NCI-H774 (cell line): ENCODE measurements at places on chromosomes 3 and 15.
A peak's percentile ranks its signal among the peaks of the same experiment; 100 is the strongest.

- no peak for DNase-seq
These were observed 9.1 kb upstream of the ZBTB20 start for GRCh38 chr3:115156046-115156654.

DNA sequence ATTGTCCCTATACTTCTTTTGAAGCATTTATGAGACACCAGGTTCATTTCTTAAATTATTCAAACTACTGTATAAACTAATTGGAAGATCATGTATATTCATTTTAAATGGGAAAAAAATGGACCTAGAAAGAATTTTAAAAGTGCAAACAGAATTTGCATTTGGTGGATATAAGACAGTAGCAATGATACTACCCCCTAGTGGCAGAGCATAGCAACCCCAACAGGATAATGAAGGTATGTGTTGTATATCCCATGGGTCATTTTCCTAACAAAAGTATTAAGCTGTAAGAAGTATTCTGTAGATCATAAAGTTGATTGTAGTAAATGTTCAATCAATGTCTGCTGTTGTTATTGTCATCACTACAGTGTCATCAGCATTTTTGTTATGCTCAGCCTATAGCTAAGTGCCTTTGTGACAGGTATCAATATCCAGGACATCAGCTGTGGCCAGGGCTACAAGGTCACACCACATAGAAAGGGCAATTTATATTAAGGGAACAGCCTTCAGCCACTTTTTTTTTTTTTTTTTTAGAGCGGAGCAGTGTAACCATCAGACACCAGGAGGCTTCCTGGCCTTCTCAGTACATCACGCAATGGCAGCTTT, 175.8 kb downstream of the FOXB1 start:
- no peak for DNase-seq

GRCh38 chr3:141643391-141643790, 94.7 kb upstream of the RNF7 start:
- no peak for DNase-seq

GRCh38 chr15:49589030-49589429, 31.6 kb downstream of the FAM227B start:
- no peak for DNase-seq

- DNase-seq: no peak
These were observed 81.4 kb downstream of the IQSEC1 start for GRCh38 chr3:12991861-12992281.

DNA sequence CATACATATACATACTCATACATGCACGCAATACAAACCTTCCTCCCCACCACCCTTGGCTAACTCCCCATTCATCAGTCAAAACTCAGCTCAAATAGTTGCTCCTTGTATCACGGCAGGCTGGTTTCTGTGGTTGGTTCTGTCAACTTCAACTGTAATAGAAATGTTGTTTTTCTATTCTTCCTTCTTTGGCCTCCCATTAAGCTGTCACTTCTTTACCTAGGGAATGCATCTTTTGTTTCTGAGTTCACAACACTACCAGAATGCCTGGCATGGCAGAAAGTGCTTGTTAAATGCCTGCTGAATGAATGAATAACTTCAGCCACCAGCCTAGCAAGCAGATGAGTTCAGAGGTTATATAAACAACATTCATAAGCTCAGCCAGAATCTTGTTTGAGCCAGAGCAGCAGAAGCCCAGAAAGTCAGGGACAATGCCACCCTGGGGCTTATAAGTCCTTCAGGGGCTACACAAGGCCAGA, 63.1 kb downstream of the B3GALNT1 start:
- DNase-seq: no peak

- DNase-seq: peak; percentile 59
These were observed 43.4 kb downstream of the C2CD4A start for GRCh38 chr15:62109982-62110851.

DNA sequence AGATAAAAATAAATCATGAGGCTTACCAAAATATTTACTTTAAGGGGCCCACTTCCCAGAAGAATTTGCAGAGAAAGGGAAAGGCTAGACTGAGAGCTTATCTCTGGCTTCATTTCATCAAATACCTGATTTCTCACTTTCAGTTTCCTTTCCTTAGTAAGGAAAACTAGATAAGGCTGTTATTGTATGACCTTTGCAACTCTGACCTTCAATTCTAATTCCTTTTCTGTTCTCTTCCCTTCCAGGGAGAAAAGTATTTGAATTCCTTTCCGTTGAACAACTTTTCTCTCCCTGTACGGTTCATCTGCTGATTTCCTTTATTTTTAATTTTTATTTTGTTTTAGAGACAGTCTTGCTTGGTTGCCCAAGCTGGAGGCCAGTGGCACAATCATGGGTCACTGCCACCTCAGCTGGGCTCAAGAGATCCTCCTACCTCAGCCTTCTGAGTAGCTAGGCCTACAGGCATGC, 7.1 kb upstream of the PXK start:
- no peak for DNase-seq

GRCh38 chr3:157914882-157915281, 191.3 kb downstream of the SHOX2 start:
- DNase-seq: no peak

DNA sequence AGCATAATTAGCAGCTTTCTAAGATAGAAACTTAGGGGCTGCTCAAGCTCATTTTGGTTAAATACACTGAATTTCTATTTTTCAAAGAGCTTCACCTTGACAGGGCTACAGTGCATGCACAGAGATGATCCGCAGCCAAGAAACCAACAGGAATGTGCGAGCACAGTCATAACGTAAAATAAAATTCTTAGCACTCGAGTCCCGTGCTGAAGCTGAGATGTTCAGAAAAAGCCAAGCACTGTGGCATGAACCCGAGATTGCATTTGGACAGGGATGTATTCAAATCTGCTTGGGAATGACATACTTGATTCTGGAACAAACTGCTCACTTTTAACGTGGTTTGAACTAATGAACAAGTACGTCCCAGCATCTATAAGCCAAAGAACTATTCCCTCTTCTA, 340.3 kb downstream of the FOXP1 start:
- DNase-seq: no peak

DNA sequence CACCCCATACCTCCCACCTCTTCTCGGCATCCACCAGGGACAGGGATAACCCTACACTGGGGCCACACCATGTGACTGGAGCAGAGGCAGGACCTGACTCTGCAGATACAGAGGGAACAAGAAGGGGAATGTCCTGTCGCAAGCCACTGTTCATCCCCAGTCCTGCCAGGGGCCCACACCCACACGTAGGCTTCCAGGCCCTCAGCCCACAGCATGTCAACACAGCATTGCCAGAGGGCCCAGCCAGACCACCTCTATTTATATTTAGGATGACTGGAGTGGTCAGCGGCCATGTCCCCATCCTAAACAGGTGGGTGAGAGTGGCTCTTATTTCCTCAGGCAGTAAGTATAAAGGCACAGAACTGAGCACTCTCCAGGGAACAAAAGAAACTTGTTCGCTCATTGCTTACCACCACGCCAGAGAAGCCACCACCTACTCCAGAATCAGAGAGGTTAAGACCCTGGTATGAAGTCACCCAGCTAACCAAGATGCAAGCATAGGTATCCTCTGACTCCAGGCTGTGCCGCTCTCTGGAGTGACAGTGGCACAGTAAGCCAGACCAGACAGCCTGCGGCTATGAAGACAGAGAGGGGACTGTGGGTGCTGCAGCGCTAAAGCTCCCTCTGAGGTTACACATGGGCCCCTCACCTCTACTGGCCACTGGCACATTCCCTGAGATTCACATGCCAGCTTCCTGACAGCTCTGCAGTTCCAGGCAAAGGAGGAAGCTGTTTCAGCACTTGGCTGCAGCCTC, 67.9 kb downstream of the LRIG1 start:
- DNase-seq: no peak

DNA sequence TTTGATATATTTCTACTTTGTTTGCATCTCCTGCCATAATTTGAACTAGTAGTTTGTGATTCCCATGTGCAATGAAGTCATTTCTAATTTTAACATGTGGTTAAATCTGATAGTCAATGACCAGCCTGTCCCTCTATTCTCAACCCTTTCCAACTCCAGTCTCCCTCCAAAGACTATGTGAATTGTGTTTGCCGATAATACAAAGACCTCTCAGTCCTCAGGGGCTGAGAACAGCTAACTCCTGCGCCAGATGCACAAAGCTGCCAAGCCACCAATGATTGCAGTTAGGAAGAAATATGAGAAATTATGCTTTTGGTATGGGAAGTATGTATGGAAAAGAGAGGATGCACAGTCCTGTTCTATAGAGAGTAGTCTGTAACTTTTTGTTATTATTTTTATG, 54.0 kb downstream of the KCNH8 start:
- DNase-seq: no peak

- peak; percentile 34 for DNase-seq
These were observed 172.0 kb downstream of the STT3B start for GRCh38 chr3:31704591-31705179.

GRCh38 chr15:91632981-91633380, 220.5 kb upstream of the SLCO3A1 start:
- no peak for DNase-seq

DNA sequence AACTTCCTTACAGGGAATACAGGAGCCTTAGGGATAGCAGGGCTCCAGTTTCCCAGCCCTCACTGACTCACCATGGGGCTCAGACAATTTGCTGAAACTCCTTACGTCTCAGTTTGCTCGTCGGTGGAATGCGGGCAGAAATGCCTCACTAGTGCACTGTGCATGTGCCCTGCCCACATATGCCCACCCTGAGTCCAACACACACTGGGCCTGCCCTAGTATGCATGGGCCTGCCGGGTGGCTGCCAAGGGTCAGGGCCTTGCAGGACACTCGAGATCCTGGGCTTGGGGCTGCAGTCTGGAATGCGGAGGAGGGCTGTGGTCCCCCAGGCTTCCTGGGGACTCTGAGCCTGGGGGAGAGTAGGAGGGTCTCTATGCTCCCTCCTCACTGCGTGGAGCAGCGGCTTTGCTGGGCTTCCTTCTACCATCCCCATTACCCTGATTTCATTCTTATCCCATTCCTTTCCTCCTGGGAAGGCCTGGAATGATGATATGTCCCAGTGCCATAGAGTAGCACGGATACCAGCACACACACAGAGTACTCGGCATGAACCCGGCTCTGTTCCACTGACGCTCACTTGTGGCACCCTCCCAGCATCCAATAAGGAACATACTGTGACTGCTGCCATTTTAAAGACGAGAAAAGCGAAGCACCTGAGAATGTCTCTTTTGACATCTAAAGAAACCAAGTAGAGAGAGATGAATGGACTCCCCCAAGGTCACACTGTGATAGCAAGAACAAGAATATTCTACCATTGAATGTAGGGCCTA, 124.2 kb downstream of the ASB7 start:
- no peak for DNase-seq

- DNase-seq: no peak
These were observed 53.9 kb downstream of the ROPN1B start for GRCh38 chr3:126022741-126023359.

GRCh38 chr3:155229086-155229485, 64.4 kb downstream of the STRIT1 start:
- DNase-seq: no peak
